KBM-7 (cell line): ENCODE measurements at places on chromosomes 7 and 10.

GRCh38 chr10:72228318-72228751 lies 12.3 kb upstream of the ASCC1 start:
- no peak for DNase-seq

GRCh38 chr10:99339077-99339476 lies 9.9 kb downstream of the CNNM1 start:
- no peak for DNase-seq

DNA sequence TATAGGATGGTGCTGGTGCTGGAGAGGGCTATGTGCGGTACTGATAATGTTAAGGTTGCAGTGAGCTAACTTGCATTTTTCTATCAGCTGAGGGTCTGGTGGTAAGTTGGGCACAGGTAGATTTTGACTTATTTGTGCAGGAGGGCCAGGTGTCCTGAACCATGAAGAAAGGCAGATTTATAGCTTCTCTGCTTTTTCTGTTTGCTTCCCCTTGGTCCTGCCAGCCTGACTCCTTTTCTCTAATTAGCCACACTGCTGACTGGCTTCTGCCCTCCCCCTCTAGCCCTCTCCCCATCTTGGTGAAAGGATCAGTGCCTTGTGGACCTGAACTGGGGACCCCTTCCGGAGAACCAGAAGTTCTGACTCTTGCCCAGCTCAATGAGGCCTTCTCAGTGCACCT lies 40.8 kb upstream of the STEAP4 start:
- DNase-seq = no peak

DNA sequence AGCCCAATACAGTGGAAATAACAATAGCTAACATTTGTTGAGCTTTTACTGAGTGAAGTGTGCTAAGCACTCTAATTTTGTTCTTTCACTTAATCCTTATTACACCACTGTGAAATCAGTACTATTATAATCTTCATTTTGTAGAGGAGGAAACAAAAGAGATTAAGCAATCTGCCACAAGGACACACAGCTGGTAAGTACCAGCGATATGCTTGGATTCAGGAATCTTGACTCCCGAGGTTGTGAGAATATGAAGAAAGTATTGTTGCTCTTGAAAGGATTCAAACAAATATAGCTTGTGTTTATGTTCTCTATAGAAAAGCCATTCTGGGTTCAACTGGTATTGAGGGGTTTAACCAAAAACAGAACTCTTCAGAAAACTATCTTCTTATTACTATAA lies 93.7 kb upstream of the HECTD2 start:
- no peak for DNase-seq

DNA sequence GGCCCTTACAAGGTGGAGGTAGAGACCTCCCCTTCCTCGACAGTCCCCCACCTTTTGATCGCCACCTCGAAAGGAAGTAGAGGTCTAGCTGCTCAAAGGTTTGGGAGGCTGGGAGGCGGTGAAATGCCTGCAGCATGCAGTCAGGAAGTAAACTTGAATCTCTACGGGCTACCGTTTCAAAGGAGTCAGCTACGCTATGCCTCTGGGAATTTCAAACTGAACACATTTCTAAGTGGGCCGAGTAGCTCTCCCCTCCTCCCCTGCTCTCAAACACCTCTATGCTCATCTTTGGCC lies 68.0 kb downstream of the CXCL12 start:
- DNase-seq = no peak

DNA sequence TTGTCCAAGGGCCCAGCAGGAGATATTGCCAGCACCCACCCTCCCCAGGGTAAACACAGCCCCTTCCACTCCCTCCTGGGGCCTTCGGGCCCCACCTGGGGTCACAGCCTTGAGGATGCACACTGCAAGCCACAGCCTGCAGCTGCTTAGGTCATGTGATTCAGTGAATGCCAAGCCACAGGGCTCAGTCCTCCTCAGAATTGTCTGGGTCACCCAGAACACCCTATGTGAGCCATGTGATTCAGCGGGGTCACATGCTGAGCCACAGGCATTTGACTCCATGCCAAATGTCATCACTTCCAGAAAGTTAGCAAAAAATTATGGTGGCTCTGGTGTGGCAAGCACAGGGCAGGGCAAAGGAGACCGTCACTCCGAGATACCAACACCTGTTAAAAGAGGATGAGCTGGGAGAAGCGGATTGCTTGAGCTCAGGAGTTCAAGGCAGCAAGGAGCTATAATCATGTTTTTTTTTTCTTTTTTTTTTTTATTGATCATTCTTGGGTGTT lies 17.2 kb upstream of the PSAP start:
- no peak for DNase-seq
